GM13977 (cell line): ENCODE measurements at places on chromosomes 11 and 22.
A peak's percentile ranks its signal among the peaks of the same experiment; 100 is the strongest.

GRCh38 chr11:97611345-97611744 is 1221.5 kb downstream of the JRKL start:
- no peak for DNase-seq

GRCh38 chr11:4881188-4881587 is 512 bp upstream of the OR51T1 start:
- no peak for DNase-seq

- DNase-seq: peak; percentile 36
Observed at GRCh38 chr11:45163956-45164575, 17.6 kb downstream of the PRDM11 start.

DNA sequence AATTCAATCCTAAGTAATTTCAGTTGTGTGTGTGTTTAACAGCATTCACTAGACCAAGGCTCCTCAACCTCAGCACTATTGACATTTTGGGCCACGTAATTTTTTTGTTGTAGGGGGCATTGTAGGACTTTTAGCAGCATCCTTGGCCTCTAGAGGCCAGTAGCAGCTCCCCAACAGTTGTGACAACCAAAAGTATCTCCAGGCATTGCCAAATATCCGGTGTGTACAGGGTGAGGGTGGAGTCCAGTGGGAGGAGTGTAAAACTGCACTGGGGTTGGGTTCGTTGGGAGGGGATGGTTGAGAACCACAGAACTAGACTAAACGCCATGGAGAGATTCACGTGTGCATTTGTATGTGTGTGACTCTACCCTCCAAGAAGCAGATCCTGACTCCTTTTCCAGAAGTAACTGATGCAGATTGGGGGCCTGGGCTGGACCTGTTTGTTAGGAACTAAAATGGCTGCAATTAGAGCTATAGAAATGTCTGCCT is 5.9 kb upstream of the PHF21A start:
- DNase-seq: peak; percentile 53

DNA sequence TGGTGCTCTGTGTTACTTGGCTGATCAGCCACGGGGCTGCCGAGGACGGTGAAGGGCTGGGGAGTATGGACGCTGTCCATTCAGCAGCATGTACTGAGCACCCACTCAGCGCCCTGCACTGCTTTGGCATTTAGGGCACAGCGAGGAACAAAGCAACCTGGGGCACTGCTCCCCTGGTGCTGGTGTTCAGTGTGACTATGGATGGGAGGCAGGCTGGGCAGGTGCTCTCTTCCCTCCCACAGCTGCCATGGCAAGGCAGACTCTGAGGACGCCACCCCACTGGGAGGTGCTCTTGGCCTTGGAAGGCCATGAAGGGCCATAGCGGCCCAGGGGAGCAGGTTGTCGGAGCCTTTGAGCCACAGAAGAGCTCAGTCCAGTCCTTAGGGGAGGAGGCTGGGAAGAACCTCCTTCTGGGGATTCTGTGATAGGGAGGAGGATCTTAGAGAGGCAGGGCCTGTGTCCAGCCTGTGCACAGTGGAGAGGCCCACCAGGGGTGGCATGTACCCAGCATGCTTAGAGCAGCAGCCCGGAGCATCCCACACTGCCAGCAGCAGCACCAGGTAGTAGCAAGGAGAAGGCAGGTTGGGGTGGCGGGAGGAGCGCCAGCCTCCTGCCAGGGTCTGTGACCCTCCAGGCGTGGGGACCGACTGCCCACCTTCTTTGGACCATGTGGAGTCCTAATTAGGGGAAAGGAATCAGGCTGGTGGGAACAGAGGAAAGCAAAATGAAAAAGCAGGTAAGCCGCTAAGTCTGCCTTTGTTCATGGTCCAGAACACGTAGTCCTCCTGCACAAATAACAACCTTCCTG is 141.8 kb downstream of the MPPED1 start:
- DNase-seq: no peak

DNA sequence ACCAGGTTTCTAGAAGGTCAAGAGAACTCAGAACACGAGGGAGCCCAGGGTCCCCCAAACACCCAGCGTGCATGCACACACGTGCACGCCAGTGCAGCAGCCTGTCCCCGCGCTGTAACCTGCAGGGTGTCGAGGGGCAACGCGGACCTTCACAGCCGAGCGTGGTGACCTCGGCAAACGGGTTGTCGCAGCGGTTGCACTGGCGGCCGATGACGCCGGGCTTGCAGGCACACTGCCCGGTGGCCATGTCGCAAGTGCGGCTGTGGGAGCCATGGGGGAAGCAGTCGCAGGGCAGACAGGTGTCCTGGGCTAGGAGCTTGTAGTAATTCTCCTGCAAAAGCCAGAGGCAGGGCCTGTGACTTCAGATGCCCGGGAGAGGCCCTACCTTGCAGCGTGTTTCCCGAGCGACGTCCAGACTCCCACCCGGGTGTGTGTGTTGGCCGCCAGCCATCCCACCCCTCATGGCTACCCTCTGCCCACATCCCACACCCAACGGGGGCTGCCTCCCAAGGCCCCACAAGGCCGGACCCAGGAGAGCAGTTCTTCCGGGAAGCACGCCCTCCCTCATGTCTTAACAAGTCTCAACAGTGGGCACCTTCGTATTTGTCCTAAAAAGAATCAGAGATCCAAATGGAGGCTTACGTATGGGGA is 56.1 kb downstream of the TRMU start:
- no peak for DNase-seq

- peak; percentile 95 for DNase-seq
Observed at GRCh38 chr22:50148991-50149721, 21.4 kb upstream of the PANX2 start.

GRCh38 chr22:41222846-41223507 is 17.8 kb downstream of the CHADL start:
- DNase-seq: no peak

DNA sequence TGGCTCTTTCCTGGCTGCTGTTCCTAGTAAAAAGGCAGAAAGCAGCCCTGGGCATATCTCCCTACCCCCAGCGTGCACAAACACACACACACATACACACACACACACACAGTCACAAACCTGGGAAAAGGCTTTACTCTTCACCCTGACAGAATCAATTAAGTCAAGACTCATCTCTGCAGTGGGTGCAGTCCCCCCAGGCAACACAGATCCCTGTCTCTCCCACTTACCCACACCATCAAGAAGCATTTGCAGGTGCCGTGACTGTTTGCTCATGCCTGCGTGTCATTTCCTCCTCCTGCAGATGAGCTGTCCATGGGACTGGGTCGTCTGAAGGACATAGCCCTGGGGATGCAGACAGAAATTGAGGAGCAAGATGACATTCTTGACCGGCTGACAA is 28.6 kb downstream of the SNAP29 start:
- DNase-seq: no peak

- DNase-seq: no peak
Observed at GRCh38 chr22:19686946-19687345, 27.4 kb upstream of the SEPTIN5 start.

GRCh38 chr11:120715239-120715638 is 203.7 kb downstream of the GRIK4 start:
- peak; percentile 70 for DNase-seq

- DNase-seq: no peak
Observed at GRCh38 chr11:62857541-62857982, 18.2 kb upstream of the WDR74 start.

DNA sequence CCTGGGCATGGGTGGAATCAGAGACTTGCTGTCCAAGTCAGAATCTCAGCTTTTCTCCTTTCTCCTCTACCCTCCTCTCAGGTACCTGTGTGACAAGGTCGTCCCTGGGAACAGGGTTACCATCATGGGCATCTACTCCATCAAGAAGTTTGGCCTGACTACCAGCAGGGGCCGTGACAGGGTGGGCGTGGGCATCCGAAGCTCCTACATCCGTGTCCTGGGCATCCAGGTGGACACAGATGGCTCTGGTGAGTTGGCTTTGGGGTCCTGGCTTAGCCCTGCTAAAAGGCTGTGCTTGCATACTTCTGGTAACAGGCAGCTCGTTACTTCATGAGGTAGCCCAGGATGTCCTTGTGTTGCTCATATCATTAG is 10.7 kb downstream of the MCM5 start:
- DNase-seq: no peak

DNA sequence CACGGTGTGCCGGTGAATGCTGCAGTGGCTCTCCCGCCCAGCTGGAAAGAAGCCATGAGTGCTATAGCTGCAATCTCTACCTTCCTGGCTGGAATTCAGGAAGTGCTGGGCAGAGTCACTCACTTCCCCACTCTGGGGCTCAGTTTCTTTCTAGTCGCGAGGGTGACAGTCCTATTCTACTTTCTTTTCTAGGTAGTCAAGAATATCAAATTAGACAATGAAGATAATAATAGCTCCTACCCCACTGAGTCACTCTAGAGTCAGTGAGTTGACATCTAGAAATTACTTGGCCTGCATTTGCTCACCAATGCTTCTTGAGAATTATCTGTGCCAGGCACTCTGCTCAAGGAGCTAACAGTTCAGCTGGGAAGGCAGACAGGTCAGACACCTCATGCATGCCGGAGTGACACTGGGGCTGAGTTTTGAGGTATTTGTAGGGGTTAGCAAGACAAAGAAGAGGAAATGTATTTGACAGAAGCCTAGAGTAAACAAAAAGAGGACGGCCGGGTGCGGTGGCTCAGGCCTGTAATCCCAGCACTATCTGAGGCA is 3.2 kb downstream of the CENPM start:
- no peak for DNase-seq

GRCh38 chr11:27703481-27703880 is 3.2 kb upstream of the BDNF start:
- DNase-seq: no peak

- DNase-seq: no peak
Observed at GRCh38 chr11:9069256-9069655, 22.1 kb downstream of the SCUBE2 start.

DNA sequence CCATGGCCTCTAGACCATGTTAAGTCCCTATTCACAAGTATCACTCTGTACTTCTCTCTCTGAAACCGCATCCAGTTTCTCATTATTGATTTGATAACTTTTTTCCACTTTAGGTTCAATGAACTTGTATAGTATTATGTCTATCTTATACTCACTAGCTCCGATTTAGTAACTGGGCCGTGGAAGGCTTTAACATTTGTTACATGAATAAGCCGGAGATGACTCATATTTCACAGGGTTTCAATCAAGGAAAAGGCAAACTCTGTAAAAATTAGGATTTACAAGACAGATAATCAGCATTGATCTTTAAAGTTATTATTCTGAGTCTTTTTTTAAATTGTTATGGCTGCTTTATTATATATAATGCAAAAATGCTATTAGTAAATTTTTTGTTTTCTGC is 662.2 kb upstream of the CNTN5 start:
- DNase-seq: no peak

DNA sequence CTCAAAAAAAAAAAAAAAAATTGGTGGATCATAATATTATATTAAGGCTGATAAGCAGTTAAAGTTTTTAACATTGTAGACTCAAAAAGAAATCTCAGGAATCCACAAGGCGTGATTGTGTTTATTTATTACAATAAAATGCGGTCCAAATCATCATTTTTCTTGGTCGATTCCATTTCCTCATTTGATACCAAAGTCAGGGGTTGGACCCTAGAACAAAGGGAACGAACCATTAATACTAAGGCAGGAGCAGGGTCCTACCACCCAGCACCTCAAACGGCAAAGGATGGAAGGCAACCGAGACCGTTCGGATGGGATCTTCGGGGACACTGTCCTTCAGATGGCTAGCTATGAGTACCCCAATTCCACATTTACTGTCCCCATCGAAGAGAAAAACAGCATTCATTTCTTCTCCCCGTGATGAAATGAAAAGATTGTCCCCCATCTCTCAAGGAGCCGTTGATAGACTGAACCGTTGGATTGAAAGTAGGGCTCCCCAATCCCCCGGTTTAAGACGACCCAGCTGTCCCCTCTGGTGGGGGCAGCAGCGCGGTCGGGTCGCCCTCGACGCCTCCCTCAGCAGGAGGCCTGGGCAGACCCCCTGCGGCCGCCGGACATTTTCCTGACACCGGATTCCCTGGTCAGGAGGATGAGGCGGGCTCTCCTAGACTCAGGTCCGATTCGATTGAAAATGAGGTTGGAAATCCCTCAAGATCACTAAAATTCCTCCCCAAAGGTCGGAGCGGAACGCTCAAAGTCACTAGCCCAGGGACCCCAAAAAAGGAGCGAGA is 607 bp downstream of the DMC1 start:
- DNase-seq: peak; percentile 24

GRCh38 chr11:123338266-123338800 is 91.7 kb upstream of the GRAMD1B start:
- DNase-seq: no peak

DNA sequence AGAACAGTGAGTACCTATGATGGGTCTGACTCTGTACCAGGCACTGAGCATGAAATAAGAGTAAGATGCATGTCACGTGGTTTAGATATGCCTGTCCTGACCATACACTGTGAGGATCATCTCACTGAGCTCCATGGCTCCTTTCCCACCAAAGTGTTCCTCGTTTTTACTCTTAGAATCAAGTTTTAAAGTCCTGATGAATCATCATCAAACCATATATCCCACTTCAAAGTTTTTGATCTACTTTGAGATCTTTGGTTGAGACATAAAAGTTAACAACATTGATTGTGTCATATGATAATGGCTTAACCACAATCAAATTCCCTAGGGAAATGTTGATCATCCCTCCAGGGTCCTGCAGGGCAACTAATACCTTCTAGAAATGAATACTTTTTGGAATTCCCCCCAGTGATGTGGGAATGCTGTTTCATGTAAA is 12.8 kb downstream of the ETS1 start:
- DNase-seq: no peak

DNA sequence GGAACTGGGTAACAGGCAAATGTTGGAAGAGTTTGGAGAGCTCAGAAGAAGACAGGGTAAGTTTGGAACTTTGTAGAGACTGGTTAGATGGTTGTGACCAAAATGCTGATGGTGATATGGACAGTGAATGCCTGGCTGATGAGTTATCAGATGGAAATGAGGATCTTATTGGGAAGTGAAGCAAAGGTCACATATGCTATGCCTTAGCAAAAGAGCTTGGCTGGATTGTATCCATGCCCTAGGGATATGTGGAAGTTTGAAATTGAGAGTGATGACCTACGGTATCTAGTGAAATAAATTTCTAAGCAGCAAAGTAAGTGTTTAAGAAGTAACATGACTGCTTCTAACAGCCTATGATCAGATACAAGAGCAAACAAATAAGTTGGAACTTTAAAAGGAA is 17.8 kb downstream of the BBOX1 start:
- DNase-seq: no peak

DNA sequence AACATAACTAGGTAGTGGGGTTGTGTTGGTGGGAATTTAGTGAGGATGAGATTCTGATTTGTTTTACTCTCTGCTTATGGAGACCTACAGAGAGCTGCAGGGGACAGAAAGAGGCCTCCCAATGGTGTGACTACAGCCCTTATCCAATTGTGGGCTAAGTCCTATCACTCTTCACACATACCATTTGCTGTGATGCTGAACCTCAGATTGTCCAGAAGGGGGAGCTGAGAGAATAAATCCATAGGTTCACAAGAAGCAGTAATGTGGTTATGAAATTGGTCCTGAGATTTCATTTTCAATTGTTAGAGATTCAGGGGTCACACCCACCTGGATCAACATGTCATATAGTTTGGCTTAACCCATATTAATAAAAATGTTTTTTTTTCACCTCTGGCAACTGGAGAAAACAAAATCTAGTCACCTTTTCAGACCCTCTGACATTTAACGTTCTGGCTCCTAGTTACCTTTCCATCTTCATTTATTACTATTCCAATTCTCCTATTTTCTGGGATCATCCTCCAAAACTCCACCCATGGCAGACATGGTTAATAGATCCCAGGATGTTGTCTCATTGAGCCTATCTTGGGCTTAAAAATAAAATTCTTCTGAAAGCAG is 53.3 kb upstream of the PTPN5 start:
- DNase-seq: peak; percentile 24
